ENCODE measurements at places on chromosomes 5 and 9.
A peak's percentile ranks its signal among the peaks of the same experiment; 100 is the strongest.

DNA sequence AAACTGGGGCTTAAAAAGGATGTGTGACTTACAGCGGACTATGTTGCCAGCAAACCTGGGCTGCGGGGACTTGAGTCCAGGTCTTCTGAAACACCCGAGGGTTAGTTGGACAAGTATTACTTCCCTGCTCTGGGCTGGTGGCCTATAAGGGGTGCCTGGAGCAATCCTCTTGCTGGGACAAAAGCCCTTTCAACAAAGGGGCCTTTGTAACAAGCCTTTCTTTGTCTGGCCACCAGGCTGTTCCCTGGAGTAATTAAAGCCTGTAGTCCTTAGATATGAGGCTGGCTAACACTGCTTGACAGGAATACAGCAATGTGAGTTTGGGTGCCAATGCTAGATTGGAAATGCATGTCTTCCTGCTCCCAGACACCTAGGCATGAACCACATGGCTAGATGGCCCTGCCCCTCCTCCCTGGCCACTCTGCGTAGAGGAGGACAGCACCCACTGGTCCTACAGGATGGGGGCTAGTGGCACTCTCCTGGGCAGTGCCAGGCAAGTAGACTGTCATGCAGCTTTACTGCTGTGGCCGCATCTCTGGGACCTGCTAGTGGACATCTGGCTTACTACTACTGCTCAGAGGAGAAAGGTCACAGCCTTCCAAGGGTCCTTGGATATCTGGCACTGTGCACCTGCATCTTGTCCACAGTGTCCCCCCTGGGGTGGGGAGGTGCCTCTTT lies 343.1 kb downstream of the ZSWIM6 start:
- DNase-seq: no peak

GRCh38 chr5:73783828-73784227 lies 157.8 kb downstream of the ARHGEF28 start:
- no peak for DNase-seq

GRCh38 chr5:139592289-139592688 lies 31.1 kb downstream of the UBE2D2 start:
- DNase-seq: no peak

GRCh38 chr5:142013734-142014521 lies 1.1 kb upstream of the GNPDA1 start:
- no peak for DNase-seq

DNA sequence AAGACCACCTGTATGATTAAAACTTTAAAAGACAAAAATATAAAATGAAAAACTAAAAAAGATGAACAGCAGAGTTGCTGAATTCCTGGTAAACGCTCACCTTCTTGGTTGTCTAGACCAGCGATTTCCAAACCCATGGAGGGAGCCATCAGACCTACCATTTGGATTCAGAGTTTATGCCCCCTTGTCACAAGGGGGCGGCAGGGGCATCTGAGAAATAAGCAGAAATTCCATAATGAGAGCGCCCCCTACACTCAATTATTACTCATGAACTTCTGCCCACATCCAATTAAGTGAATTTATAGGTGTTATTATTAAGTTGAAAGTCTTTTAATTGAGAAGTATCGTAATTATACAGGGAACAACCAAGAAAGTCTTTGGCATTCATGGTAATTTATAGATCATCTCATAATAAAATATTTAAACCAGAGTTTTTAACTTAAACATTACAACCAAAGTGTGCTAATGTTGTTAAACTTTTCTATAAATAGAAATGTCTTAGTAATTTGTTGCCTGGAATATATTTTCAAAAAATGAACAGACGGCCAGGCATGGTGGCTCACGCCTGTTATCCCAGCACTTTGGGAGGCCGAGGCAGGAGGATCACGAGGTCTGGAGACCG lies 35.2 kb upstream of the SPATA31C2 start:
- peak; percentile 23 for DNase-seq

- no peak for DNase-seq
Observed at GRCh38 chr9:129673602-129674001, 8.2 kb downstream of the PRRX2 start.

GRCh38 chr5:20335978-20336377 lies 348.0 kb upstream of the CDH18 start:
- no peak for DNase-seq

DNA sequence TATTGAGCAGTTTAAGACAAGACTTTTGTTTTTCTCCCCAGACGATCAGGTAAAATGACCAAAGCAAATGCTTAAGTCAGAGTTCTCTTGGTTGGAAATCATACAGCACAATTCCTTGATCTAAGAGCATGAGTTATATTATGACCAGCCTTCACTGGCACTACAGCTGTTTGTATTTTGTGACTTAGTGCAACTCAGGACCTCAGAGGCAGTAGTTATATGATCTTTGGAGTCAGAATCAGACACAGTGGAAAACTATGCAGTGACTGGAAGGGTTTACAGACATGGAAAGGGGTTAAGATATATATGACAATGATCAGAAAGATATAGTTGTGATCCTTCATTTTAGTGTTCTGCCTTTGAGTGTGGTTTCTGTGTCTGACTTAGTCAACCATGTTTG lies 24.3 kb downstream of the RAD23B start:
- DNase-seq: no peak

- DNase-seq: no peak
Observed at GRCh38 chr9:108708448-108708847, 147.3 kb downstream of the ACTL7B start.

GRCh38 chr5:33068786-33069185 lies 357.7 kb downstream of the NPR3 start:
- DNase-seq: no peak
